ENCODE measurements at places on chromosomes 7 and 10.
A peak's percentile ranks its signal among the peaks of the same experiment; 100 is the strongest.

GRCh38 chr10:507355-507699, 182.1 kb downstream of the DIP2C start:
- no peaks in the 10 kb centered on the region for H3K4me1 ChIP-seq
- H3K4me3 ChIP-seq: no peak overlapping the region
- no peaks in the 10 kb centered on the region for H3K27me3 ChIP-seq
- H3K36me3 ChIP-seq: no peaks in the 10 kb centered on the region
- no peak overlapping the region for H3K27ac ChIP-seq

DNA sequence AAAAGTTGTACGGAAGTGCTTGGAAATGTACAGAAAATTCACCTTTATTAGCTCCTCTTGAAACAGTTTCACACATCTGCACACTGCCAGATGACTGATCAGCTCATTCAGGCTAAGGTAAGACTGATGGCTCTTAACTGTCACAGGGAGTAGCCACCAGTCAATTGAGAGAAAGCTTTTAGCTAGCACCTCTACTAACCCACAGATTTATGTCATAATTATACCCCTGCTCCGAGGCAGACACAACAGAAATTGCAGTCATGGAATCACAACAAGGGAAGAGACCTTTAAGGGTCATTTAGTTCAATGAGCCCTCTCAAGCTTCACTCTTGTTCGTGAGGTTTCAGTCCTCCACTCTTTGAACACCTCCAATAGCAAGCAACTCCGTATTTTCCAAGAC, 235.4 kb downstream of the TRIL start:
- DNase-seq: no peak
- no peaks in the 10 kb centered on the region for H3K36me3 ChIP-seq
- H3K4me3 ChIP-seq: no peak overlapping the region
- H3K4me1 ChIP-seq: no peaks in the 10 kb centered on the region
- no peak overlapping the region for H3K27ac ChIP-seq

- no peak overlapping the region for H3K4me3 ChIP-seq
- H3K4me1 ChIP-seq: peaks cover 17% of the 10 kb centered on the region
- no peak for DNase-seq
- no peaks in the 10 kb centered on the region for H3K27me3 ChIP-seq
- no peak overlapping the region for H3K27ac ChIP-seq
These were observed 29.8 kb downstream of the FAM13C start for GRCh38 chr10:59332581-59332980.

- no peak overlapping the region for H3K4me3 ChIP-seq
- no peaks in the 10 kb centered on the region for H3K27me3 ChIP-seq
- H3K36me3 ChIP-seq: no peaks in the 10 kb centered on the region
- no peak overlapping the region for H3K27ac ChIP-seq
- DNase-seq: peak; percentile 71
- H3K4me1 ChIP-seq: no peaks in the 10 kb centered on the region
These were observed 257.6 kb downstream of the PLXNA4 start for GRCh38 chr7:132318352-132319318.

DNA sequence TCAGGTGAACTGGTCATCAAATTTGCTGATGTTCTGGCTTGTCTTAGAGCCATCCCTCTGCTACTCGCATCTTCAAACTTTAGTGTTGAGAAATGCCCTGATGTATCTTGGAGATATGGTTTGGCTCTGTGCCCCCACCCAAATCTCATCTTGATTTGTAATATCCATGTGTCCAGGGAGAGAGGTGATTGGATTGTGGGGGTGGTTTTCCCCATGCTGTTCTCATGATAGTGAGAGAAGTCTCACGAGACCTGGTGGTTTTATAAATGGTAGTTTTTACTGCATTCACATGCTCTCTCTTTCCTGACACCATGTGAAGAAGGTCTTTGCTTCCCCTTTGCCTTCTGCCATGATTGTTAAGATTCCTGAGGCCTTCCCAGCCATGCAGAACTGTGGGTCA, 74.0 kb upstream of the AFAP1L2 start:
- no peak overlapping the region for H3K4me3 ChIP-seq
- H3K27me3 ChIP-seq: no peaks in the 10 kb centered on the region
- H3K36me3 ChIP-seq: no peaks in the 10 kb centered on the region
- DNase-seq: no peak

DNA sequence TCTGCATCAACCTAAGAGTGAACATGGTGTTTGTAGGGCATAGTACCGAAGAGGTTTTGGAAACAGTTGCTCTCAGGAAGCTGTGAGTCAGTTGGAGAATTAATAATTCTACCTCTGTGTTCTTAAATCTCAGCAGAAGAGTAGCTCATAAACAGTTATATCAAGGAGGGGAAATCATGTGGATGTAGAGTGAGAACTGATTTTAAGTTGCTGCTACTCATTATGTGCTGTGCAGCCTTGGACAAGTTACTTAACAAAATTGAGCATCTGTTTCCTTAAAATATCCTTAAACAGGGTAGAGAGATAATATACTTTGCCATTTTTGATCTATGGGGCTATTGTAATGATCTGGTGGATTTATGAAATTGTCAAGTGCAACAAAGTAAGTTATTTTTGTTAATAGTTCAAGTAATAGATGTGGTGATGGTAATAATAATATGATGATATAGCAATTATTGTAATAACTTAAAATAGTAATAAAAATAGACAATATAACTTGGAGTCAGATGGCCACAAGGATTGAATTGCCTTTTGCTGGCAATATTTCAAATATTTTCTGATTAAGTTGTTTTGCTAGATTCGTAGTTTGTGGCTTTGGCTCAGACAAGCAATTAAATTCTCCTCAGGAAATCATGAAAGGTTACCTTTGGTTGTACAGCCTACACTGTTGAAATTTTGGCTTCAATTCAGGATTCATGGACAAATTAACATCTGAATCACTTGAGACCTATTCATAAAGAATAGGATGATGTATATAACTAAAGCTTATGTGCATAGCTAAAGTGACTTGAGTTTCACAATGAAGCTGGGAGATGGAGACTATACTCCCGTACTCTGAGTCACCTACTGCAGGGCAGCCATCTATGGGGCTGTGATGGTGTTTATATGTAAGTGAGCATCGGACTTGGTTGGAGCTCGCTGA, 228.5 kb downstream of the CDK14 start:
- no peak for DNase-seq
- H3K27me3 ChIP-seq: no peaks in the 10 kb centered on the region
- peaks cover 21% of the 10 kb centered on the region for H3K4me1 ChIP-seq
- peak overlapping the region; percentile 67 for H3K27ac ChIP-seq

DNA sequence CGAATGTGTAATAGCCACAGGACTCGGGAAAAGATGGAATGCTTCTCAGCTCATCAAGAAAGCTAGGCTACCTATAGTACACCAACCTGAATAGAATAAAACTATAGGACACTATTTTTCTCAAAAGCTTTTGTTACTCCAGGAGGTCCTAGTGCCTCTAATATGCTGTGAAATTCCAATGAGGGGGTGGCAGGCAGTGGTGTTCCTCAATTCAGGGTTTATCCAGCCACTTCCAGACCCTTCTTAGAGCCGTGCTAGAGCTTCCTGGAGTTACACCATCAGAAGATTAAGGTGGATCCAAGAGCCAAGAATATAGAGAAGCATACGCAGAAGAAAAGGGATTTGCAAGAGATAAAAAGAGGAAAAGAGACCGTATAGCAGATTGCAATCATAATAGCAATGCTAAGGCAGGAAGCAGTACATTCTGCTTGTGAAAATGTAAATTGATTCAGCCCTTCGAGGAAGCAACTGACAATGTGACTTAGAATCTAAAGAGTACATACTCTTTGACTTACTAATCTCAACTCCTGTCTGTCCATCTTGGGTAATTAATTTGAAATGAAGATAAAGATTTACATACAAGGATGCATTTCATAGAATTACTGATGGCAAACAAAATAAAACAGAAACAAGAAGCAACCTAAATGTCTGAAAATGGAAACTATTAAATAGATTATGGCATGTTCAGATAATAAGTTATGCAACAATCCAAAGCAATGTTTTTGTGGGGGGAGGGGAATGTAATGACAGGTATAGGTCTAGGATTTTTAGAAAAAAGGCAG, 2.1 kb downstream of the ST8SIA6 start:
- no peak overlapping the region for H3K27ac ChIP-seq
- H3K36me3 ChIP-seq: peaks cover 23% of the 10 kb centered on the region
- DNase-seq: no peak
- no peak overlapping the region for H3K4me3 ChIP-seq
- H3K27me3 ChIP-seq: peaks cover 30% of the 10 kb centered on the region

GRCh38 chr10:113035732-113036312, 85.8 kb downstream of the TCF7L2 start:
- no peaks in the 10 kb centered on the region for H3K4me1 ChIP-seq
- H3K4me3 ChIP-seq: no peak overlapping the region
- H3K27me3 ChIP-seq: no peaks in the 10 kb centered on the region
- DNase-seq: no peak

- no peaks in the 10 kb centered on the region for H3K27me3 ChIP-seq
- peak overlapping the region; percentile 82 for H3K27ac ChIP-seq
- peaks cover 58% of the 10 kb centered on the region for H3K4me1 ChIP-seq
- peaks cover 44% of the 10 kb centered on the region for H3K36me3 ChIP-seq
- no peak overlapping the region for H3K4me3 ChIP-seq
- no peak for DNase-seq
These were observed 100.9 kb upstream of the PDLIM1 start for GRCh38 chr10:95391581-95392216.

- H3K4me1 ChIP-seq: no peaks in the 10 kb centered on the region
- no peaks in the 10 kb centered on the region for H3K27me3 ChIP-seq
- peak overlapping the region; percentile 32 for H3K4me3 ChIP-seq
- H3K36me3 ChIP-seq: peaks cover 18% of the 10 kb centered on the region
These were observed 10.6 kb downstream of the GPR146 start for GRCh38 chr7:1054861-1055450.

DNA sequence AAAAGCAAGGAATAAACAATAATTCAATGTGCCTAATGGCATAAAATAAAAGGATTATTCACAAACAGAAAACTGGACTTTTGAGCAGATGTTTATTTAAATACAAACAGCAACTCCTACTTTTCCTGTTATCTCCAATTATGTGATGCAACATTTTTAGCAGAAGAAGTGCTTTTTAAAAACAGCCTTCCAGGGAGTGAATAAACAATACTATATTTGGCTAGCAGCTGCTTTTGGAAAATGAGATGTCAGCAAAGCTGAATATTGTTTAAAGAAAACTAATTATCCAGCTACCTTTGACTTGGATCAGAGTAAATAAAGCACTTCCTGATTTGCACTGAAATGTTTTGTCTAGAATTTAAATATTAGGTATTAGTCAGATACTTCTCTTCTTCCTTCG, 23.2 kb downstream of the CDK1 start:
- no peak overlapping the region for H3K4me3 ChIP-seq
- H3K4me1 ChIP-seq: peaks cover 5% of the 10 kb centered on the region
- H3K27ac ChIP-seq: no peak overlapping the region
- H3K27me3 ChIP-seq: no peaks in the 10 kb centered on the region
- DNase-seq: no peak
- no peaks in the 10 kb centered on the region for H3K36me3 ChIP-seq

- H3K27ac ChIP-seq: no peak overlapping the region
- H3K27me3 ChIP-seq: no peaks in the 10 kb centered on the region
- no peaks in the 10 kb centered on the region for H3K36me3 ChIP-seq
- no peaks in the 10 kb centered on the region for H3K4me1 ChIP-seq
- H3K4me3 ChIP-seq: no peak overlapping the region
- DNase-seq: no peak
These were observed 629.1 kb downstream of the SORCS1 start for GRCh38 chr10:106535304-106535953.

GRCh38 chr10:81414038-81414437, 461.0 kb upstream of the NRG3 start:
- no peak for DNase-seq
- no peak overlapping the region for H3K4me3 ChIP-seq
- H3K36me3 ChIP-seq: no peaks in the 10 kb centered on the region
- no peaks in the 10 kb centered on the region for H3K4me1 ChIP-seq
- no peaks in the 10 kb centered on the region for H3K27me3 ChIP-seq

- H3K36me3 ChIP-seq: no peaks in the 10 kb centered on the region
- no peaks in the 10 kb centered on the region for H3K27me3 ChIP-seq
- H3K4me3 ChIP-seq: no peak overlapping the region
- DNase-seq: no peak
These were observed 186.8 kb upstream of the AUTS2 start for GRCh38 chr7:69411466-69411865.

- no peak for DNase-seq
- H3K27ac ChIP-seq: no peak overlapping the region
These were observed 139.7 kb downstream of the CALN1 start for GRCh38 chr7:72272479-72272878.

GRCh38 chr10:48520184-48520506, 84.7 kb downstream of the ARHGAP22 start:
- no peak overlapping the region for H3K4me3 ChIP-seq
- no peak overlapping the region for H3K27ac ChIP-seq
- H3K36me3 ChIP-seq: no peaks in the 10 kb centered on the region
- peaks cover 20% of the 10 kb centered on the region for H3K4me1 ChIP-seq
- DNase-seq: no peak

GRCh38 chr10:68137171-68137570, 27.9 kb downstream of the MYPN start:
- DNase-seq: no peak
- no peaks in the 10 kb centered on the region for H3K27me3 ChIP-seq
- H3K36me3 ChIP-seq: no peaks in the 10 kb centered on the region
- peaks cover 13% of the 10 kb centered on the region for H3K4me1 ChIP-seq

DNA sequence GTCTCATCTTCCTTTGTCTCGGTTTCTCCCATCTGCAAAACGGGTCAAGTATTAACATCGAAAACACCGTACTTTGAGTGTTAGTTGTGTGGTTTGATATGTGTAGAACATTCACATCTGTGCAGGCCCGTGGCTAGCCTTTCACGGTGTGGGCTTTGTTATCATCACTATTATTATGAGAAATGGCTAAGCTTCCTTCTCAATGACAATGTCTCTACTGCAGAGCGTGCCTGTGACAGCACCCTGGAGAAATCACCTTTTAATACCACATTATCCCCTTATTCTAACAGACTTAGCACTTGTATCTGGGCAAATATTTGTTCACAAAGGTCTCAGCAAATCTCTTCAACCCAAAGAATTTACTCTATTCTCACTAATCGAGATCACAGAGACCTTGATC, 55.8 kb downstream of the FAM171A1 start:
- no peaks in the 10 kb centered on the region for H3K27me3 ChIP-seq
- H3K36me3 ChIP-seq: no peaks in the 10 kb centered on the region
- H3K4me1 ChIP-seq: no peaks in the 10 kb centered on the region
- no peak overlapping the region for H3K27ac ChIP-seq
- DNase-seq: no peak

GRCh38 chr10:31914370-31914769, 14.3 kb downstream of the ARHGAP12 start:
- no peak for DNase-seq
- no peak overlapping the region for H3K4me3 ChIP-seq
- no peaks in the 10 kb centered on the region for H3K4me1 ChIP-seq
- no peaks in the 10 kb centered on the region for H3K27me3 ChIP-seq
- H3K36me3 ChIP-seq: no peaks in the 10 kb centered on the region

DNA sequence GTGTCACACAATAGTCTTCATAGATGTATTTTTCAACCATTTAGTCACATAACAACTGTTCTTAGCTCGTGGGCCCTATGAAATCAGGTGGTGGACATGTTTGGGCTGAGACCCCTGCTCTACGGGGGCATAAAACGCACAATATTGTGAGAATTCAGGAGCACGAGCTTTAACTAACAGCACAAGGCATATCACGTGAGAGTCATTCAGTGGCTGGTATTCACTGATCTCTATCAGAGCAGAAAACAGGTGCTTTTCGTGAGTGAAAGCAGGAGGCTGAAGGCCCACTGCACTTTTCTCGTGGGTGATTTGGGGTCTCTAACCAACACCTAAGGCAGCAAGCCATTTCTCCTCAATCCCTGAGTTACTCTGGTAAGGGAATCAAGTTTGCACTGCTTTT, 42.8 kb upstream of the GRB10 start:
- H3K4me3 ChIP-seq: no peak overlapping the region
- no peaks in the 10 kb centered on the region for H3K36me3 ChIP-seq
- H3K27me3 ChIP-seq: no peaks in the 10 kb centered on the region
- H3K27ac ChIP-seq: no peak overlapping the region
- no peak for DNase-seq
- no peaks in the 10 kb centered on the region for H3K4me1 ChIP-seq

All from tibial nerve (tissue), 4 donors.